AG09309 (cell line): ENCODE measurements at places on chromosomes 4 and X.

- DNase-seq: no peak
These were observed 76.5 kb upstream of the CITED1 start for GRCh38 chrX:72382202-72382595.

DNA sequence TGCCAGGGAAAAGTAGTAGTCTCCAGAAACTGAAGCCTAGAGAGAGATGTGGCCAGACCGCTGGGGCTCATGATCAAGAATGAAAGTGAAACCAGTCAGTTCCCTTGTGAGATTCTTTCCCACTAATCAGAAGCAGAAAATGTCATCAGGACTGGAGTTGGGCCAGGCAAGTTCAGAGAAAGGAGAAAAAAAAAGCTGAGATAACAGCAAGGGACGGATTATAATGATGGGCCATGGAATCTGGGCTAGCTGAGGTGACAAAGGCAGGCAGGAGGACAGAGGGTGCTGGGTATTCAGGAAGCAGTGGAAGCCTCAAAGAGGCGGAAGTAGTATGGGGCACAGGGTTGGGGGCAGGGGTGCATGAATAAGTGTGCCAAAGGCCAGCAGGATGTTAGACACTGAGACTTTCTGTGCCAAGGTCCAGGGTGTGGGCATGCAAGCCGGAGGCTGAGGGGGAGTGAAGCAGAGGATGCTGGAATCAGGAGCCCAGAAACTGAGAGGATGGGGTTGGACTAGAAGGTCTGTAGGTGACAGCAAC lies 2.5 kb downstream of the CXorf38 start:
- DNase-seq: peak; percentile 34

GRCh38 chrX:124931241-124931640 lies 388.4 kb upstream of the TEX13C start:
- no peak for DNase-seq

GRCh38 chrX:153517423-153517822 lies at the start of gene ATP2B3:
TSS of gene ATP2B3 (plus strand) at chrX:153517642. CDS start at chrX:153536248, 18,606 bp downstream.
- DNase-seq: no peak

GRCh38 chr4:41258783-41259182 lies 2.1 kb downstream of the UCHL1 start:
- DNase-seq: peak; percentile 62

GRCh38 chr4:185142564-185142911 lies 528 bp upstream of the SLC25A4 start:
- DNase-seq: no peak

DNA sequence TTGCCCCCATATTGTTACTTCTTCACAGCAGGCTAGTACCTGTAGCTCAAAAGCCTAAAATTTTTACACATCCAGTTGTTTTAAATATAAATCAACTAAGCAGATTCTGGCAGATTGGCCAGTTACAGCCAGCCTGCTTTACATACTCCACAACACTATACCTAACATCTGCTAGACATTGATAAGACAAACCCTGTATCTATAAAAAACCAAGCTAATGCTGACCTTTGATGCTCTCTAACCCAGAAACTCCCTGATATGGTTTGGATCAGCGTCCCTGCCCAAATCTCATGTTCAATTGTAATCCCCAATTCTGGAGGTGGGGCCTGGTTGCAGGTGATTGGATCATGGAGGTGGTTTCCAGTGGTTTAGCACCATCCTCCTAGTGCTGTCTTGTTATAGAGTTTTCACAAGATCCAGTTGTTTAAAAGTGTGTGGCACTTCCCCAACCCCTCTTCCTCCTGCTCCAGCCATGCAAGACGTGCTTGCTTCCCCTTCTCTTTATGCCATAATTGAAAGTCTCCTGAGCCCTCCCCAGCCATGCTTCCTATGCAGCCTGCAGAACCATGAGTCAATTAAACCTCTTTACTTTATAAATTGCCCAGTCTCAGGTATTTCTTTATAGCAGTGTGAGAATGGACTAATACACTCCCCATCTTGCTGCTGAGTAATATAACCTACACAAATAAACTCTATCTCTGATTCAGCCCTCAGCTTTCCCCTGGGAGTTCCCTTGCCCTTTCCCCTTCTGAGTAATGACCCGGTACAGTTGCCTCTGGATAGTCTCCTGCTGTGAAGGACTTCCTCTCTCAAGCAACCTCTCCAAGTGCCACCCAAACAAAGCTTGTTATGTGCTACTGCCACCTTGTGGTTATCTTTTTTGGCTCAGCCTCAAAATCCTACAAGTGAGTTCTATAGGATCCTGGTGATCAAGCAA lies 39.6 kb downstream of the ZCCHC13 start:
- DNase-seq: peak; percentile 87

GRCh38 chr4:139656614-139657486 lies 8.8 kb upstream of the MGST2 start:
- DNase-seq: peak; percentile 38

GRCh38 chrX:119635799-119636198 lies 29.6 kb upstream of the NKRF start:
- no peak for DNase-seq

DNA sequence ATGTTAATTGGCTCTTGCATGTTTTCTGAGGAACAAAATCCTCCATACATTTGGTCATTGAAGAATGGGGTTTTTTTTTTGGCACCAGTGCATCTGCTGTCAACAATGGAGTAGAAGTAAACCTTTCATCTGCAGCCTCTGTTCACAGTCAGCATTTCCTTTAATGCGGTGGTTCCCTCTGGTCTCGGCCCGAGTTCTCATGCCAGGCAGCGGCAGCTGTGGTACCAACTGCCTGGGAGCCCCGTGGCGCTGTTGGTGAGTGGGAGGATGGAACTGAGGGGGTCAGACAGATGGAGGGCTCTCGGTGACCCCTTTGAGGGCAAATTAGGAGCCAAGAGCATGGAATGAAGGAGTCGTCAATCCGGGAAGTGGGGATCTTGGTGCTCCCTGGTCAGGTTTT lies 114.7 kb downstream of the AFF1 start:
- DNase-seq: no peak

- no peak for DNase-seq
These were observed 154.8 kb upstream of the ZFP42 start for GRCh38 chr4:187840814-187841213.

GRCh38 chr4:170805352-170805751 lies 715.6 kb upstream of the AADAT start:
- DNase-seq: no peak

DNA sequence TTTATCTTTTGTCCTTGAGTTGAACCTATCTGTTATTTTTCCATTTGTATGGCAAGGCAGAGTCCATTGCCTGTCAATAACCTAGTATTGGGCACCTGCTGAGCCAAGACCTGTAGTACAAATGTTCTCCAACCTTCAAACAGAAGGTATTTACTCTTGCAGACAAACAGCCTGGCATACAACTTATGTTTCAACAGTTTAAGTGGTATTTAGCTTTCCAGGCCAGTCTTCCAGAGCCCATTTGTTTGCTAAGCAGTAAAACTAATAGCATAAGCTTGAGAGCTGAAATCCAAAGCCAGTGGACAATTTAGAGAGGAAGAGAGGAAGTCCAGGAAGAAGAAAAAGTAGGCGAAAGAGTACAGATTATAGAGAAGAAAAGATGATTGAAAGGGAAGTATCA lies 979.3 kb downstream of the GLUD2 start:
- no peak for DNase-seq
